ENCODE measurements at places on chromosomes 6 and 20.

DNA sequence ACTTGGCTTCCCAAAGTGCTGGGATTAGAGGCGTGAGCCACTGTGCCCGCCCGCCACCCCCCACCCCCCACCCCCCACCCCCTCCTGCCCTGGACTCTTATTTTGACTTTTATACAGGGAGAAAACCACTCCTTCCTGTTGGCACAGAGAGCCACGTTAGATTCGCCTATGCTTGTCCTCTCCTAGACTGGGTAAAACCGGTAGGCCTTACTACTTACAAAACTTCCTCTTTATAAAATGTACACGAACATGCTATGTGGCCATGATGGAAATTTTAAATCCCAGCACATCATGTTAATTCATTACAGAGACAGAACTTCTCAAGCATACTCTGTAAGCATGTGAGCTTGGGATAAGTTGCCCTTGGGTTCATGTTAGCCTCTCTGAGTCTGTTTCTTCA is 124.2 kb downstream of the SLC24A3 start:
- DNase-seq = no peak

DNA sequence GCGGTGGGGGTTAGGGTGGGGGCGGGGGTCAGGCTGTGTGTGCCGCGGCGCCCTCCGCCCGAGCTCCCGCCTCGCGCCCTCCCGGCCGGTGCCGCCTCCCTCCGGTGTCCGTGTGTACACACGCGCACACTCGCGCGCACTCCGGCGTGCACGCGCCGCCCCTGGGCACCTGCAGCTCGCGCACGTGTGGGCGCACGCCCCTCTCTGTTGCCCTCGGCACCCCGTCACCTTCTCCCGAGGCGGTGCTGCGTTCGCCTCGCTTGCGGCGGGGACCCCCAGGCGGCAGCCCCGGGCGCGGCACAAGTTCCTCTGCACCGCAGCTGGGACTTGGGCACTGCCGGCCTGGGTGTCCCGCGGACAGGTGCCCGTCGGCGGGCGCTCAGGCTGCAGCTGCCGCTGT is 525 bp downstream of the MACROD2 start:
- no peak for DNase-seq

GRCh38 chr6:21354805-21355238 is 238.7 kb upstream of the SOX4 start:
- no peak for DNase-seq

DNA sequence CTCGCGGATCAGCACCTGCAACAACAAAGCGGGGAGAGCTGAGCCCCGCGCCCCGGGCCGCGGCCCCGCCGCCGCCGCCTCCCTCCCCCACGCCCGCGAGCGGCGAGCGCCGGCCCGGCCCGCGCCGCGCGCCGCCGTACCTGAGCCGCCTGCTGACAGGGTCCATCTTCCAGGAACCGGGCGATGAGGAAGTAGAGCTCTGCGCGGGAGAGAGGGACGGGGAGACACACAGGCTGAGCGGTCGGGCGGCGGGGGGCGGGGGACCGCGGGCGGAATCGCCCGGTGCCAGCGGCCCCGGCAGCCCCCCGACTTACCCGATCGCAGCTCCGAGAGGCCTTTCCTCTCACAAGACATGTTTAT is 359 bp downstream of the PHIP start:
- DNase-seq = no peak

DNA sequence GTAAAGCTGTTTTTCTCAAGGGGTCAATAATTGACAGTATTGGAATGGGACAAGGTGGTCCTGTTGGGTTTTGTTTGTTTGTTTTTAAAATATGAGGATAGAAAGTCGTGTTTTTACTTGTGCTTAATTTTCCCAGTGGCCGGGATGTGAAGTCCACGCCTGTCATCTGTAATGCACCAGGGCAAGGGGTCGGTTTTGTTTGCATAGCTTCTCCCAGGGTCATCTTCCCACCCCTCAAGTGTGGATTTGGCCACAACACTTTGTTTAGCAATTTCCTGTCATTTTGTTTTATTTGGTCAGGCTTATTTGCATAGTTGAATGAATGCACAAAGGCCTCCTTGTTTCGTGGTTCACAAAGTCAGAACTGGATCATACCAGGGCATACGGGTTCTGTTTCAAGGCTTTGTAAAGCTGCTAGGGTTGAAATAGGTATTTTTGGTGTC is 29.8 kb downstream of the SYNJ2 start:
- no peak for DNase-seq

DNA sequence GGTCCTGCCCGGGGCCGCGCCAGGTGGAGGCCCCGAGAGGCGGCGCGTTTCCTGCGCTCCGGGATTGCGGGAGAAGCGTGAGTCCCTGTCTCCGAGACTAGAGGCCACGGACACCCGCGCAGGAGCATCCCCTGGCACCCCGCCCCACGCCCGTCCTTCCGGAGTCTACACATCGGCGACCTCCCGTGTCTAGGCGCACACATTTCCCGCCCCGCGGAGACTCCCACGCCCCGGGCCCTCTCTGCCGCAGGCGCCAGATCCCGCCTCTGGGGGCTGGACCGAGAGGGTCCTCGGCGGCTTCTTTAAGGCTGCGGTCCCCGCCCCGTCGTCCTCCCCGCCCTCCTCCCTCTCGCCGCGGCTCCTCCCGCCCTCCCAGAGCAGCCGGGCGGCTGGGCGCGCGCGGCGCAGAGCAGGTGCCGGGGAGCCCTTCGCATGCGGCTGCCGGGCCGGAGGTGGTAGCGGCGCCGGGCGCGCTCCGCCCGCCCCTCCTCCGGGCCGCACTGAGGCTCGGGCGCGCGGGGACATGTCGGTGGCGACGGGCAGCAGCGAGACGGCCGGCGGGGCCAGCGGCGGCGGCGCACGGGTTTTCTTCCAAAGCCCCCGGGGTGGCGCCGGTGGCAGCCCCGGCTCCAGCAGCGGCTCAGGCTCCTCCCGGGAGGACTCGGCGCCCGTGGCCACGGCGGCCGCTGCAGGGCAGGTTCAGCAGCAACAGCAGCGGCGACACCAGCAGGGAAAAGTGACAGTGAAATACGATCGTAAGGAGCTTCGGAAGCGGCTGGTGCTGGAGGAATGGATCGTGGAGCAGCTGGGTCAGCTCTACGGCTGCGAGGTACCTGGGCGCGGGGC is at the start of gene PPP1R14C:
Gene PPP1R14C, plus strand, starts transcription at position 375 of the 846 bp plus-strand sequence. Its CDS starts 149 bp downstream, at position 524.
- no peak for DNase-seq

DNA sequence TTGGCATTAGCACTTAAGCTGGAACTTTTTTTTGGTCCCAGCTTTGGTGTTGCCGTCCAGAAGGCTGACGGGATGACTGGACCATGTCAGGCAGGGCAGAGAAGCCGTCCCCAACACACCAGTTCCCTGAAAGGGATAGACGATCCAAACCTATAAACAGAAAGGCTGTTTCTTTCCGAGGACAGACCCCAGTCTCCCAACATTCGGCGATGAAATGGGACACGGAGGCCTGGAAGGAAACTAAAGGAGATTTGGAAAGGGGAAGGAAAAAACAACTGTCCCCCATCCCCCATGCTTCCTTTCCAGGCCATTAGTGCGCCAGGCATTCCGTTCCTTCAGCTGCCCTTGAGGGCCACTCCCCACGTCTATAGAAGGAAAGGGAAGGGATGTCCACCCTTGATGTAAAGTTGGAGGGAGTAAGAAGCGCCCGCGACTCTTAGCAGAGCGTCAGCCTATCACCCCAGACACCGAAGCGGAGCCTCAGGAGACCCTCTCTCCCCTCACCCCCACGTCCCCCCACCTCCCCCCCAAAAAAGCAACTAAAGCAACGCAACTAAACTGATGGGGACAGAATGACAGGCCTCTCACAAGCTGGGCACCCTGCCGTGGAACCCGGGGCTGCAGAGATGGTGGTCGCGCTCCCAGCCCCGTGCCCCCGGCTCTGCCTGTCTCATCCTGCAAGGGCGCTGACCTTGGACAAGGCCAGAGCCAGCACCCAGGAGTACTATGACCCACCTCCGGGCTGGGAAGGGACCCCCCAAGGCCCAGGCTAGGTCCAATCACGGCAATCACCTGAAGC is 638 bp downstream of the BLCAP start:
- DNase-seq = peak; percentile 20

DNA sequence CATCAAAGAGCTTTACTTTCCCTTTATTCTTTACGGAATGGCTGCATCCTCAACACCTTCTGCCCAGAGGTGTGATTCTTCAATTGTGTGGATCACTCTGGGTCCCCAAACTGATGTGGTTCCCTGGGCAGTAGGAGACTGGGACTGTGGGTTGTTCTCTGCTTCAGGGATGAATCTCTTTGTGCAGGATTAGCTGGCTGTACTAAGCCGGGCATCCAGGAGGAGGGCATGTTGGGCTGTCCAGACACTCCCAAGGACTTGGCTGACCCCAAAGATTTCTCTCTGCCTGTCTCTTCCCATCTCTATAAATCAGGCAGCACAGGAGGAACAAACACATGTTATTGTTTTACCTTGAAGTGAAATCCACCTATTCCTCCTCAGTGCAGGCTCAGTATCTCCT is 15.3 kb downstream of the FARS2 start:
- no peak for DNase-seq

GRCh38 chr6:134854366-134854765 is 95.5 kb downstream of the ALDH8A1 start:
- no peak for DNase-seq

DNA sequence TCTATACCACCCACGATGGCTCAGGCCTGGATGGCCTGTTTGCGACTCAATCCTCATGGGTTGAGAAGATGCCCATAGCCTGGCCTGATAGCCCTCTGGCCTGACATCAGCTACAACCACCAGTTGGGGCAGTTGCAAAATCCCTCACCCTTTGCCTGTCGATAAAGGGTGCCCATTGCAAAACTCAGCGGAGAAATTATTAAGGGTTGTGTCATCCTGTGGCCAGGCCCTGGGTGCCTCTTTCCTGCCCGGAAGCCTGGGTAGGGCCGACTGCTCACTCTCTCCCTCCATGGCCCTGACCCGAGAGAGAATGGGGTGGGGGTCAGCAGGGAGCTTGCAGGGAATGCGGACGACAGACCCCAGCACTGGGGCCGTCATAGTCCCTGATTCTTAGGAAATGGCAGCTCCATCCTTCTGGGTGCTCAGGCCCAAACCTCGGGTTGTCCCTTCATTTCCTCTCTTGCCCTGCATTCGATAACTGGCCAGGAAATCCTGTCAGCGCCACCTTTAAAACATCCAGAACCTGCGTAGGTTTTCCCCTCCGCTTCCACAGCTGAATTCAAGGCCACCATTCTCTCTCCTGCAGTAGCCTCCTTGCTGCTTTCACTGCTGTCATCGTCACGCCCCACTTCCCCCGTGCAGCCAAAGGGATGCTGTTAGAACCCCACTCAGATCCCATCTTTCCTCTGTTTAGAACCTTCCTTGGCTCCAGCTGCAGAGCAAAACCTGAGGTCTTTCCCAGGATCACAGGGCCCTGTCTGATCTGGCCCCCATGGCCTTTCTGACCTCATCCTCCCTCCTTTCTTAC is 31.1 kb downstream of the CEBPB start:
- no peak for DNase-seq

DNA sequence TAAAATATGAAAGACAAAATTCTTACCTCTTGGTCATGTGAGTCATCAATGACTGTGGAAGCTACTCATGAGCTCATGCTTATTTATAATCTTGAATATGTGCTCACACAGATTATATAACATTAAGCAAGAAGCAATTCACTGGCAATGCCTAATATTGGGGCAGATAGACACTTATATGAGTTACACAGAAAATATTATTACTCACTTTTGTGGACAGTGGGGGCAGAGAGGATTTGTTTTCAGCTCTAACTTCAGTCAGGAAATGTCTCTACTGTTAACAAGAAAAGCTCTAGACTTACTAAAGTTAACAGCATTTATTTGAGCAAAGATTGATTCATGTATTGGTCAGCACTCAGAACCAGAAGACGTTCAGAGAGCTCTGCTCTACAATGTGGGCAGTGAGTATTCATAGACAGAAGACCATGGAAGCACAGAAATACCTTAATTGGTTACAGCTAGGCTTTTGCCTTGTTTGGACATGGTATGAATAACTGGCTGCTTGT is 85.8 kb upstream of the AHI1 start:
- DNase-seq = no peak

DNA sequence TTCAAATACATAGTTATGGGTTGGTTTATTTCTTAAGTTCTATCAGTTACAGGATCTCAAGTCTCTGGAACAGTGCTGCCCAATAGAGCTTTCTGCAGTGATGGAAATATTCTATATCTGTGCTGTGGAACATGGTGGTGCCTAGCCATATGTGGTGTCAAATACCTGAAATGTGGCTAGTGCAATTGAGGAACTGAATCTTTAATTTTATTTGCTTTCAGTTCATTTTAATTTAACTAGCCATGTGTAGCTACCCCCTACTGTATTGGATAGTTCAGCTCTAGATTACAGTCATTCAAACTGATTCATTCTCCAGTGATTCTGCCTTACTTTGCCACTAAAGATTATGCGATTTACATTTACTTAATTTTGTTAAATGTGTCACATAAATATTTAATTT is 503.2 kb downstream of the CDKAL1 start:
- no peak for DNase-seq

DNA sequence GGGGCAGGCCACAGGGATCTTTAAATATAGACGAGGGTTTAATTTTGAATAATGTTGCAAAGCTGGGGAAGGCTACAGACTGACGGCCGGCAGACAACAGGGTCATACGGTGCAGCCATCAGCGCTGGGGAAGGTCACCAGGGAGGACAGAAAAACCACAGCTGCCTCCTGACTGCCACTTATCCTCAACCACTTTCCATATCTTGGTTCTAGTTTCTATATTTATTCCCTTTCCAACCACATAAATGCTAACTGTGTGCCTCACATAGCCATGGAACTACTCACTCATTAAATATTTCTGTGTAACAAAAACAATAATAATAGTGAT is 85.7 kb upstream of the AGPAT4 start:
- DNase-seq = no peak

DNA sequence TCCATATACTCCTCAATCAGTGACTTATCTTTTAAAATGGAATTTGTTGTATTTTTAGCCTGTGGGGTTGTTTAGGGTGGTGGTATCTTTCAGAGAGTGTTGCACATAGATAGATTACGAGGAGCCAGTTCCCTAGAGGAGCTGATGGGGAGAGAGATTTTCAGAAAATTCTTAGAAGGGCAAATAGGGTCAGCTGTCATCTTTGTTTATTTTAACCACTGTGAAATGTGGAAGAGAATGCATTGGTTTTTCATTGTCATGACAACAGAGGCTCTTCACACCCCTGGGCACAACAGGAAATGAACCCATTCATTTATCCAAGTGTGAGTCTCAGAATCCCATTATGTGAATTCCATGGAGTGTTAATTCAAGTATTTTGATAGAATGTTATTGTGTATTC is 188.4 kb downstream of the JARID2 start:
- DNase-seq = no peak

GRCh38 chr20:48024539-48024938 is 239.3 kb upstream of the SULF2 start:
- no peak for DNase-seq

Data from amniotic stem cell (primary cell).